GOT3 (cell line): ENCODE measurements at places on chromosomes 7 and 10.

GRCh38 chr7:8246020-8246419, 15.9 kb downstream of the ICA1 start:
- no peak for DNase-seq

- no peak for DNase-seq
Measured at GRCh38 chr10:131722525-131723264, 178.1 kb upstream of the PPP2R2D start.

- DNase-seq, result no peak
Measured at GRCh38 chr7:107002529-107002998, 41.9 kb upstream of the PRKAR2B start.

GRCh38 chr10:59819683-59820082, 66.4 kb upstream of the MRLN start:
- DNase-seq, result no peak

DNA sequence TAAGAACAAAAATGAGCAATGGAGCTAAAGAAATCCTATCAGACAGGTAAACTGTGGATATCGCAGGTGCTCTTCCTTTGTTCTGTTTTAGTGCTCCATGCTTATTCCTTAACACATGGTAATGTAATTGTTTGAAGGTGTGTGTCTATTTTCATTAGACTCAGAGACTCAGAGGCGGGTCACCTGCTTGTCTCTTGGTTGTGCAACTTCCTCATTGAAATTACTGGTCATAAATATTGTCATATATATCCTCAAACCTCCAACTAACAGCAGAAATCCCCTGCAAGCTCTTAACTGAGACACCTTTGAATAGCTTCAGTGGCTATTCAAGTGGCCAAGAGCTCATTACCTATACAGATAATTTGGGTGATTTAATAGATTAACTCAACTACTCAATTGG, 177.2 kb downstream of the PTN start:
- no peak for DNase-seq

GRCh38 chr10:34444223-34445183, 370.6 kb downstream of the PARD3 start:
- DNase-seq, result no peak

- no peak for DNase-seq
Measured at GRCh38 chr7:21758286-21758685, 187.4 kb downstream of the CDCA7L start.

DNA sequence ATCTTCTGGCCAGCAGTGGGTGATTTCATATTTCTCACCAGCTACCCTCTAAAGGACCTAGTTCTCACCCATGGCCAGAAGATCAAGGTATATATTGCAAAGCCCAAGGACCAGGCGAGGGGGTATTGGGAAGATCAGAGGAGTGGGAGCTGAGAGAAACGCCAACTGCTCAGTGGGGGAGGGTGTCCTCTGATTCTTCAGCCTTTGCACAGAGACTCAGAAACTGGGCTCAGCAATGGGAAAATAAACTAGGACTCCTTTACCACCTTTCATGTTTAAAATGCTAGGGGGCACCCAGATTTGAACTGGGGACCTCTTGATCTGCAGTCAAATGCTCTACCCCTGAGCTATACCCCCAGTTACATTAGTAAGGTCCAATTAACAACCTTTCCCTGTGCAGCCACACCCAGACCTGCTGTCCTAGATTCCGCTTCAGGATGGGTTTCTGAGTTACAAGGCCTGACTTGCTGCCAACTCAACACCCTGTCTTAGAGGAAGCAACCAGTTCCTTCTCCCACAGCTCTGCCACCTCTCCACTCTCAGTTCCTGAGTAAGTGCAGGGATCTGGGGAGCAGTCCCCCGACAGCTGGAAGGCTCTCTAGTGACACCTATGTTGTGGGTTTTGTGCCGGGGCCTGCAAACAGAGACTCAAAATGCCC, 93.5 kb downstream of the ZNF783 start:
- no peak for DNase-seq

- DNase-seq, result no peak
Measured at GRCh38 chr7:16524332-16524731, 2.3 kb upstream of the LRRC72 start.

DNA sequence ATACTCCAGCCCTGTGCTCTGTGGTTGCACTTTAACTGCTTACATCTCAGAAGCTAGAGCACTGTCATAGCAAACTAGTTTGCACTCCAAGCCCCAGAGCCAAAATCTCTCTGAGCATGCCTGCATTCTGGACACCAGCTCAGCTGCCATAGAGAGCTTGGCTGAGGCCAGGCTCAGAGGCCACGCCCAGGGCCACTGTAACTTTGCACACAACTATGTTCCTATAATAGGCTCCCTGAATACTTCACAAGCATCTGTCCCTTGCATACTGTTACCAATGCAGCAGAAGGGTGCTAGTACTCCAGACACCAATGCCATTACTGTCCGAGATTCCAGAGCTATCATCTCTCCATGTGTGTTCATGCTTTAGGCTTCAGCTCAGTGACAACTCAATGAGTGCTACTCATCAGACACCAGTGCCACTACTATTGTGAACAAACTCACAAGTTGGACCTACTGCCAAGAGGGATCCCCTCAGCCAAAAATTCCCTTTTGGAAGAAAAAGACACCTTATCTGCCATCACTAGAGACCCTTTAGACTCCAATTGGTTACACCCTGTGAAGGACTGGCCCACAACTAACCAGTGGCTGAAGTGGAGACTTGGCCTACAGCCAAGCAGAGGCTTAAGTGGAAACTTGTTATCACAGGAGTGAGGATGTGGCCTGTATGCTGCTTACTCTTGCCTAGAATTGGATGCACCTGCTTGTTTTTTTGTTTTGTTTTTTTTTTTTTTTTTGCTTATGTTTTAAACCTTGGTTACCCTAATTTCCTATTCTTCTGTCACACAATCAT, 211.6 kb upstream of the MAGI2 start:
- no peak for DNase-seq

DNA sequence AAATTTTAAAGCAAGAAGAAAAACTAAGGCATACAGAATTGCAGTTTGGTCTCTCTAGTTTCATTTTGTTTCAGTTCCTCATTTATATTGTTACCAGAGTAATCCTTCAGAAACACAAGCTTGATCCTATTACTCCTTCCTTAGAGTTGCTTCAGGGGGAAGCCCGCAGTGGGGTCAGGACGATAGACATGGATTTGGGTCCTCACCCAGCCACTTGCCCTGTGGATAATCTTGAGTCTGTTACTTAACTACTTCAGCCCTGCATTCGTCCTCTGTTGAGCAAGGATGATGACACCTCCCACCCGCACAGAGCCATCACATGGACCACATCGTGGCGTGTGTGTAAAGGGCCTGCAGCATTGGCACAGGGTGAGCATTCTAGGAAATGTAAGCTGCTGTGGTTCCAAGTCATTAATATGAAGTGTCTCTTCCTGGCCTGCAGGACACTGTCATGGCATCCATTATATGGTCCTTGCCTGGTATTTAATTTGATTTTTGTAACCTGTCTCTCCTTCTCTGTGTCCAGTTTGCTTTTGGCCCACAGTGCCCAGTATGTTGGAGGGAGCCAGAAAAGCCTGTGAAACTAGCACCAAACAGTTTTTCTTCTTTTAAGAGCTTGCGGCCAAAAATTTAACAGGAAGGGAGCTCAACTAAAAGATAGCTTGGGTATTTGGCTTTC, 111.2 kb downstream of the EEPD1 start:
- DNase-seq, result no peak

- no peak for DNase-seq
Measured at GRCh38 chr7:2202901-2203765, 29.6 kb downstream of the MAD1L1 start.

DNA sequence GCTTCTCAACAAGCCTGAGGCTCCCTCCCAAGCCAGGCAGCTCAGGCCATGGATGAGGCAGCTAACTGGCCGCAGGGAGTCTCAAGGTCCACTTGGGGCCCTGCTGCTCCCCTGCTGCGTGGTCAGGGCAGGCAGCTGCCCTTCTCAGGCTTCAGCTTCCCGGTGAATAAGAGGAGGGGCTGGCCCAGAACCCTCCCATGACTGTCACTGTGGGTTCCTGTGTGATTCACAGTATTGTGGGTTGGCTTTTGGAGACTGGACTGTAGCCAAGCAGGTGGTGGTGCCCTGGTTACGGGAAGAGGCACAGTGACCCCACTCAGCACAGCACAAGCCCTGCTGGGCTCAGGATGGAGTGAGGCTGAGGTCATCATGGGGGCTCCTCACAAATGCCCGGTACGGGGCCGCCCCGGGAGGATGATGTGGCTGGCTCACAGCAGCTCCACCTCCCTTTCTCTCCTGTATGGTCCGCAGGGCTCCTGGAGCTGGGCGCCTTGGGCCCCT, 189.8 kb downstream of the HECW1 start:
- peak; percentile 26 for DNase-seq

GRCh38 chr10:49299816-49300139, 808 bp downstream of the C10orf71 start:
- DNase-seq, result no peak

DNA sequence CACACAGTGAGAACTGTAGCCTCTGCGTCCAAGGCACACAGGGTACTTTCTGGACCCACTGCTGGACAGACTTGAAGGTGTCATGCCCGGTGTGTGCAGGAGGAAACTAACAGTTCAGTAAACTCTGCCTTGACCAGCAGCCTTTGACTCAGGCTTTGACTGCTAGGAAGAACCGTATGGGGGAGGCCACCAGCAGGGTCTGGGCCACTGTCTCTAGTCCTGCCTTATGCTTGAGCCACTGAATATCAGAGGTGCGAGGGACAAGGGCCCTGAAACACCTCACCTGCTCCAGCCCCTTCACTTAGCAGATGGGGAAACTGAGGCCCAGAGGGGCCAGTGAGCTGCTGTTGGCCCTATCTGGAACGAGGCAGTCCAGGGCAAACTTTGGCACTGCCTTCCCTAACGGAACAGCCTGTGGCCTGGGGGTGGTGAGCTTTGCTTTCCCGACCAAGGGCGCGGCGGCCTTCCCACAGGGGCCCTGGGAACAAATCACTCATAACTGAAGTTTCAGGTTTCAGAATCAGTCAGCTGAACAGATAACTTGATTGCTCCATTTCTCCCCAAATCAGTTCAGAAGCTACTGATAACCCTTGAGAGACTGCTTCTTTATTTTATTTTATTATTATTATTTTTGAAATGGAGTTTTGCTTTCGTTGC, 130.0 kb downstream of the FAM53B start:
- no peak for DNase-seq

GRCh38 chr7:122454776-122455507, 150.4 kb upstream of the FEZF1 start:
- DNase-seq, result no peak

- DNase-seq, result no peak
Measured at GRCh38 chr7:87451187-87451586, 24.3 kb downstream of the ABCB4 start.

DNA sequence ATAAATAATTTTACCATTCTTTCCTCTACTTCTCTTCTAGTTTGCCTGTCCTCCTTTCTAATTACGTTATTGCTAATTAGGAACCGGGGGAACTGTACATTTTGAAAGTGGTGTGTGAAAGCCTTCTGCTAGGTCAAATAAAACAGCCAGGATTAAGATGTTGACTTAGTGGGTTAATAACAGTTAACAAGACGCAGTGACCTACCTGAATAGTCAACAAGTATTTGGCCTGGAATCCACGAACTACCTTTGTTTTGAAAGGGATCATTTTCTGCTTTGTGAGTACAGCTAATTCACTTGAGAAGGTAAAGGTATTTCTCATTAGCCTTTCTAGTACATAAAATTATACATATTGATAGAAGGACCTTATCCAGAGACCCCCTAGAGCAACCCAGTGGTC, 139.9 kb downstream of the COL28A1 start:
- no peak for DNase-seq
